ENCODE measurements at places on chromosomes 12 and 14.

DNA sequence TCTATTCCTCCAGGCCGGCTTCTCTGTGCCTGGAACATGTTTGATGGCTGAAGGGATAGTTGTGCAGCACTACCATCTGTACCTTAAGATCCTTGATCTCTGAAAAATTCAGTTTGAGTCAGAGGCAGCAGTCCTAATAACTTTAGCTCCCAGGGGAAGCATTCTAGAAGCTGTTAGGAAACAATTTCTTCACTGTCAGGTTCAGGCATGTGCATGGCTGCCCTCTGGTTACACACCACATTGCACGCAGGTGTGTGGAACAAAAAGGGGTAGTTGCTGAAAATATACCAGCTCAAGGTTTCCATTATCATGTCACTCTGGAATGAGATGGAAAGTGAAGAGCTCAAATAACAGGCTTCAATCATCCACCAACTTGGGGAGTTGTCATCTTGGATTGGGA, 80.1 kb downstream of the CHST11 start:
- DNase-seq = no peak

GRCh38 chr12:122839907-122840554, 4.8 kb downstream of the HIP1R start:
- no peak for DNase-seq

DNA sequence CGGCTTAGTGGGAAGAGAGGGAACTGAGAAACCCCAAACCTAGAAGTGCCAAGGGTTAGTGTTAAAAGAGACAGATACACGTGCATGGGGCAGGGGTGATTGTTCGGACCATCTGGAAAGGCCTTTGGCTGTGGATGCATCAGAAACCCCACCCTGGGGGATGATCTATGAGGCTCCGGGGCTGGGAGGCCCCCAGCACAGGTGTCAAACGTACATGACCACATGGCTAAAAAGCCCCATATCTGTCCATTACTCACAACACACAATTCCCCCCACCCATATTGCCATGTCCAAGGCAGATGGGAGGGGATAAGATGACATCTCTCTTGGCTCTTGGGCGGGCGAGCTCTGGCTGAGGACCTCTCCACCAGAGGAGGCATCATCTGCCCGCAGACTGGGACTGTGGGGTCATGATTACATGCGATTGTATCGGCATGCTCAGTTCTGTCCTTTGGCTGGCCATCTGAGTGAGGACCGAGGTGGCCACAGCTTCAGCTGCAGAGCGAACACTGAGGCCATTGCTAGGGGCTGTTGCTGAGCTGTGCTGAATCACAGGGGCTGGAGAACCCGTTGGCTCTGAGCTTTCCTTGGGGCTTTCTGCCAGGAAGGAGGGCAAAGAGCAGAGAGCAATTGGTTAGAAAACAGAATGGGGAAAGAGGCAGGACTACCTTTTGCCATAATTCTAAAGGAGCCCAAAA, 9.6 kb upstream of the NPFF start:
- DNase-seq = no peak

GRCh38 chr12:3326156-3326849, 164.7 kb upstream of the PRMT8 start:
- DNase-seq = no peak

DNA sequence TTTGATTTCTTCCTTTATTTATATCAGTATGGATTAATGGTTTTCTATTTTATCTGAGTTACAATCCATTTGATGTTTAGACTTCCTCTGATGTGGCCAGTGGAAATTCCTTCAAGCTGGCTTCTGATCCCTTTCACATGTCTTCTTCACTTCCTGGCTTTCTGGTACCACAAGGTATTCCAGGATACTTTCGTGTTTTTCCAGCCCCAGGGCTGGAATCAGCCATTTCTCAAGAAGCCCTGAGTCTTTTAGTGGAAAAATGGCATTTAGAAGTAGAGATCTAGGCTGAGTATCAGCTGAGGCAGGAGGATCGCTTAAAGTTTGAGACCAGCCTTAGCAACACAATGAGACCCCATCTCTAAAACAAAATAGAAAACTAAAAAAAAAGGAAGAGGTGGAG, 93.3 kb downstream of the FIGNL2 start:
- DNase-seq = no peak

- DNase-seq = no peak
Measured at GRCh38 chr12:20593611-20594010, 101.5 kb upstream of the SLCO1C1 start.

GRCh38 chr12:60168441-60168840, 572.6 kb downstream of the SLC16A7 start:
- DNase-seq = no peak

DNA sequence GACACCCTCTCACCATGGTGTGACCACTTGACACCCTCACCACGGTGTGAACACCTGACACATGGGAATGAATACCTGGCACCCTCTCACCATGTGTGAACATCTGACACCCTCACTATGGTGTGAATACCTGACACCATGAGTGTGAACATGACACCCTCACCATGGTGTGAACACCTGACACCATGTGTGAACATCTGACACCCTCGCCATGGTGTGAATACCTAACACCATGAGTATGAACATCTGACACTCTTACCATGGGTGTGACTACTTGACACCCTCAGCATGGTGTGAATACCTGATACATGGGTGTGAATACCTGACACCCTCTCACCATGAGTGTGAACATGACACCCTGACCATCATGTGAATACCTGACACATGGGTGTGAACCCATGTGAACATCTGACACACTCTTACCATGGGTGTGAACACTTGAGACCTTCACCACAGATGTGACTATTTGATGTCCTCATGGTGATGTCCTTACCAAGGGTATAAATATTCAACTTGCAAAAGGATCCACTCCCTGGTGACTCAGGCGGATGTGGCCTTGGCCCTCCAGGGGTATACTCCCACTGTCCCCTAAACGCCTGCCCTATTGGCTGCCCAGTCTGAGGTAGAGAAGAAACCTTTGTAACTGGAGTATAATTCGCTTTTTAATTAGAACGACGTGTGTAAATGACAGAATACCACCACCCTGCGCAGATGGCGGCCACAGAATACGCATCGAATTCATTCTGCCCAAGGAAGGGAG, 29.1 kb downstream of the RFLNA start:
- DNase-seq = no peak

GRCh38 chr14:99256483-99256874, 15.5 kb downstream of the BCL11B start:
- no peak for DNase-seq

Data from stimulated activated CD4-positive, alpha-beta T cell treated with anti-CD3 and anti-CD28 coated beads, Interleukin-15, amount 100 ng/mL, for 1 hour (primary cell).